ENCODE measurements at places on chromosomes 7 and 10.

- peak; percentile 78 for DNase-seq
These were observed 154.3 kb downstream of the ZNF365 start for GRCh38 chr10:62528441-62528840.

- no peak for DNase-seq
These were observed 179.9 kb upstream of the TMEM106B start for GRCh38 chr7:12031186-12031585.

DNA sequence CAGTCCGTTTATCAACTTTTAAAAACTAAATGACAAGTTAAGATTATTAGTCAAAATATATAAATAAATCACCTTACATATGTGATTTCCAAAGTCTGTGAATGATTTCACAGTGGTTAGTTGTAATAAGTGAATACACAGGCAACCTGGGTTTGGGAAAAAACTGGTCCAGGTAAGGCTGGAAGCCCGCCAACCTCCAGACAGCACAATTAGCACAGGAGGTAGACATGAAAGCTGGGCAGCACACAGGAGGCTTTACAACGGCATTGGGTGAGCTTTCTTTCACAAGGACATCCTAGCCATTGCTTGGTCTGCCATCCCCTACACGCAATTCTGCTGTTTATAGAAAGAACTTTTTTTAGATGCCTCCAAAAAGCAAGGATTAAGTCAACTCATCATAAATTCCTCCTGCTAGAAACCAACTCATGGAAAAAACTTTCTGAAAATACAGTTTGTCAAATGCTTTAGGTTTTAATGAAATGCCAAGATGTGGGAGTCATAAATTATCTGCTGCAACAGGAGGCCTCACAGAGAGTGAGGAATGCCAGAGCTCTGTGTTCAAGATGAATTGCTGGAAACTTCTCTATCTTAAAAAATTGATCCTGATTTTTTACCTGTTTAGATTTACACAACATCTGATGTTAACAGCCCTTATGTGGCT is 346.8 kb upstream of the NFE2L3 start:
- no peak for DNase-seq

DNA sequence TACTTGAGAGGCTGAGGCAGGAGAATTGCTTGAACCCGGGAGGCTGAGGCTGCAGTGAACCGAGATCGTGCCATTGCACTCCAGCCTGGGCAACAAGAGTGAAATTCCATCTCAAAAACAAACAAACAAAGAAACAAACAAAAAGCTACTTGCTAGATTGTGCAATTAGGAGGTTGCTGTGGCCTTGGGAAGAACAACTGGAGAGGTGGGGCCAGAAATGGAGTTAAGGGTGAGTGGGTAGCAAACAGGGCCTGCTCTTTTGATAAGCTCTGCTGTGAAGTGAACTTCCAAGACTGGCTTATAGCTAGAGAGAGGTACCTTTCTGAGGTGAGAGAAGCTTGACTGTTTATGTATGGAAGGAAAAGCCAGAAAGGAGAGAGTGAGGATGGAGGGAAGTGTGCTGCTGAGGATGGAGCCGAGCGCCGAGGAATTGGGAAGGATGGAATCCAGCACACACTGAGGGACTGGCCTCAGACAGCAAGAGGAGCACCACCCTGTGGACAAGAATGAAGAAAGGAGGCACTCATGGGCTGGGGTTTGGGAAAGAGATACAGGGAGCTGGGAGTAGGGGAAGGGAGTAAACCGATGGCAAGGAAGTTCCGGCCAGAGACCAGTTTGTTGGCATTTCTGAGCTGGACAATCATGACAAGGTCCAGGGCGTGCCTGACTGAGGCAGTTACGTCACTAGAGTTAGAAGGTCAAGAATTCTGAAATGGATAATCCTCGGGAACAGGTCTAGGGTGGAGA is 7.0 kb upstream of the RPEL1 start:
- DNase-seq: no peak

DNA sequence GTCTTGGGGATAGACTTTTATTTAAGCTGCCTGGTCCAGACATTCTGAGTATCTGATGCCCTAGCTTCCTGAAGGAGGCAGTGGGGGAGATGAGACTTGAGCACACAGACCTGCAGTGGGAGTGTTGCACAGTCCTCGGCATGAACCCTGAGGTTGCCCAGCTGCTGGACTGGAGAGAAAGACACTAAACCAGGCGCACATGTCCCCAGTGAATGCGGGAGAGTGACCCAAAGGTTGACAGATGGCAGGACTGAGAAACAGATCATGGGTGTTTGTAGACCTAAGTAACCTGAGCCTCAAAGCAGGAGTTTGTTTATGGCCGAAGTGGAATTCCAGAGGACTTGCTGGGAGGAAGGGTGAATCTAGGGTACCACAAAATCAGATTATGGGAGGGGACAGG is 15.7 kb upstream of the MSRB2 start:
- no peak for DNase-seq

DNA sequence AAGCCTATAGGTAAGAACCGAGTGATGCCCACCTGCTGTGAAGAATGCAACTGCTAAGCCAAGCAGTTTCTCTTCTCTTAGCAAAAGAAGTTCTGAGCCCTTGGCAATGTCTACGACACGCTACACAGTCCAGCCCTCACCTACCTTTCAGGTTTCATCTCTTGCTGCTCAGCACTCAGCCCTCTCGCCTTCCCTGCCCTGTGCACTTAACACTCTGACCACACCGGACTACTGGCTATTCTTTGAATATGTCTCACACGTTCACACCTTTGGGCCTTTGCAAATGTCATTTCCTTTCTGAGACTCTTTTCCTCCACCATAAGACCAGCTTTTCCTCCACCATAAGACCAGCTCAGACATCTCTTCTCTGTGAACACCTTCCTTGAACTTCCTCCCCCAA is 67.0 kb upstream of the ITGB1 start:
- DNase-seq: no peak

DNA sequence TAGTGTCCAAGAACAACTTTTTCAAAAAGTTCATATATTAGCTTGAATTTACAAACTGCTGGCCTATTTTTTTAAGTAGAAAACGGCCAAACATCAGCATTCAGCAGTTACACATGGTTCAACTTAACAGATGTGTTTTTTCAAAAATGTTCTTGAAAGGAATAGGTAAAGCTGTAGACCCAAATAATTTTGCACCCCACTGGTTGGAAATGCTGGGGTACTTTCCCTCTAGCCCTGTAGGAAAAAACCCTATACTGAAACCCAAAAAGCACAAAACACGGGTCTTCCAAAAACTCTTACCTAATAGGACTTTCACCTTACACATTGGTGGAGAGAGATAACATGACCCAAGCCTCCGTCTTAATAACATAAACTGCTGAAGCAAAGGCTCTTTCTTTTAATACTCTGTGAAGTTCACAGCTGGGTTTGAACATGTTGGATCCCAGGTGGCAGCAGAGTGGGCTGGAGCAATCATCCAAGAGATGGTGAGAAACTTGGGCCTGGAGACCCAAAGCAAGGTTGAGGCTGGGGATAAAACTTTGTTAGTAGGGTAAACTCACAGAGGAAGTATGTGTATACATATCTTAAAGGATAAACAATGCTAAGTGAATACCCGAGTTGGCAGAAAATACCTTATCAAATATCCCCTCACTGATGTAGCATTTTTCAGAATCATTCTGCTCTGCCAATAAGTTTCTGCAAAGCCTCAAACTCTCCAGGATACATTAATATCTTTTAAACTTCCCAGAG is 629 bp upstream of the DNAJC9 start:
- peak; percentile 42 for DNase-seq

- no peak for DNase-seq
These were observed 448.0 kb upstream of the ANKRD30A start for GRCh38 chr10:36677431-36677768.

DNA sequence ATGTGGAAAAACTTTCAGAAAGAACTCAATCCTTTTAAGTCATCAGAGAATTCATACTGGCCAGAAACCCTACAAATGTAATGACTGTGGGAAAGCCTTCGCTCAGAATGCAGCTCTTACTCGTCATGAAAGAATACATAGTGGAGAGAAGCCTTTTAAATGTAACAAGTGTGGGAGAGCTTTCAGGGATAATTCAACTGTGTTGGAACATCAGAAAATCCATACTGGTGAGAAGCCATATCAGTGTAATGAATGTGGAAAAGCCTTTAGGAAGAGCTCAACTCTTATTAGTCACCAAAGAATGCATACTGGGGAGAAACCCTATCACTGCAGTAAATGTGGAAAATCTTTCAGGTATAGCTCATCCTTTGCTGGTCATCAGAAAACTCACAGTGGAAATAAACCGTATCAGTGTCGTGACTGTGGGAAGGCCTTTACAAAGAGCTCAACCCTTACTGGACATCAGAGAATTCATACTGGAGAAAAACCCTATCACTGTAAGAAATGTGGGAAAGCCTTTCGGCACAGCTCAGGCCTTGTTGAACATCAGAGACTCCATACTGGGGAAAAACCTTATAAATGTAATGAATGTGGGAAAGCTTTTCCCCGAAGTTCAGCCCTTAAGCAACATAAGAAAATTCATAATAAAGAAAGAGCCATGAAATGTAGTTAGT is 10.6 kb downstream of the ZNF485 start:
- DNase-seq: no peak

- peak; percentile 47 for DNase-seq
These were observed 29.1 kb downstream of the UBE2H start for GRCh38 chr7:129923709-129924108.

DNA sequence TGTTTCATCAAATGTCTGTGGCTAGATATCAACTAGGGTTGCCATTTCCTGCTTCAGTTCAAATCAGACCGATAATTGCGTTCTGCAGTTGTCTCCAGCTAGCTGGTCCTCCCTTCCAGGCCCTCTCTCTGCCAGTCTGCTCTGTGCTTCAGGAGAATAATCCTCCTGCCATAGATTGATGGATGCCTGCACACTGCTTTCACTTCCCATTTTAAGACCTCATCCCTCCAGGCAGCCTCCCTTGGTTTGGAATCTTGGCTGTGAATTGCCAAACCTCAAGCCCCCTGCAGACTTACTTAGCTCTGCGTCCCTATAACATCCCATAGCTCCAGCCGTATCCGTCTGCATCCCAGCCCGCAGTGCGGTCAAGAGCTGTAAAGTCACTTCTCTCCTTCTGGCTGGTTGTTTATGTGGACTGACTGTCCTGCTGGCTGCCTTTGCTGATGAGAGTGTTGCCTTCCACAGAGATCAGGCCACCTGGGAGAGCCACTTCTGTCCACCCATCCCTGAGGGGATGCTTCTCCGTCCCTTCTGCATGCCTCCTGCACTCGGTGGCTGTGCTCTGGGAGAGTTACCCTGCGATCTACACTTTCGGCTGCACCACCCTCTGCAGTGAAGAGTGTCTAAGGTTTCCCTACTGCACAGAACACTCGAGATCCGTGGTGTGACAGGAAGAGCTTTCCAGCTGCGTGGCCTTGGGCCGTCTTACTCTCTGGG is 22.4 kb upstream of the KLF6 start:
- no peak for DNase-seq

GRCh38 chr10:109880886-109881768 is 42.2 kb downstream of the XPNPEP1 start:
- DNase-seq: peak; percentile 32

GRCh38 chr7:106367664-106368063 is 82.9 kb upstream of the NAMPT start:
- DNase-seq: no peak

DNA sequence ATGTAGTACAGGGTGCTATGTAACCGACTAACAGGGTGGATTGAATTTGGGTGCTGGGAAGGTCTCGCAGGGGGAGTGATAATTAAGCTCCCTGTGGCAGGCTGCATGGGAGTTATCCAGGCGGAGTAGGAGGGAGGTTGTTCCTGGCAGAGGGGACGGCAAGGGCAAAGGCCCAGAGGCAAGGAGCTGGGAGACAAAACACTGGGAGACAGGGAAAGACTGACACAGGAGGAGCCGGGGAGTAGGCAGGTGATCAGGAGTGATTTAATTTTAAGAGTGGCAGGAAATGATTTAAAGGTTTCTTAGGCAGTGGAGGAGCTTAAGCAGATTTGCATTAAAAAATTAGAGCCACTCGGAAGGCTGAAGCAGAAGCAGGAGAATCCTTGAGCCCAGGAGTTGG is 40.7 kb upstream of the LEP start:
- no peak for DNase-seq

- DNase-seq: no peak
These were observed 50.6 kb upstream of the SH2B2 start for GRCh38 chr7:102236102-102236501.

DNA sequence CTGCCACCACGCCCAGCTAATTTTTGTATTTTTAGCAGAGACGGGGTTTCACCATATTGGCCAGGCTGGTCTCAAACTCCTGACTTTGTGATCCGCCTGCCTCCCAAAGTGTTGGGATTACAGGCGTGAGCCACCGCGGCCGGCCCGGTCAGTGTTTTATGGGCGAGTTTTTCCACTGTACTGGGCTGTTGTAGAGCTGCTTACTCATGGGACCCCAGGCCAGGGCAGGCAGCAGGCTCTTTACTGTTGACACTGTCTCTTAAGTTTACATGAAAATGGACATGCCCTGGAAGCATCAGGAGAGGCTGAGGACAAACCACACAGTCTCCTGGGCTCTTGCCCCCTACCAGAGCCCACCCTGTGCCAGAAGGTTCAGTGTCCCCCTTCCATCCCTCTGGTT is 11.2 kb downstream of the NACAD start:
- no peak for DNase-seq

DNA sequence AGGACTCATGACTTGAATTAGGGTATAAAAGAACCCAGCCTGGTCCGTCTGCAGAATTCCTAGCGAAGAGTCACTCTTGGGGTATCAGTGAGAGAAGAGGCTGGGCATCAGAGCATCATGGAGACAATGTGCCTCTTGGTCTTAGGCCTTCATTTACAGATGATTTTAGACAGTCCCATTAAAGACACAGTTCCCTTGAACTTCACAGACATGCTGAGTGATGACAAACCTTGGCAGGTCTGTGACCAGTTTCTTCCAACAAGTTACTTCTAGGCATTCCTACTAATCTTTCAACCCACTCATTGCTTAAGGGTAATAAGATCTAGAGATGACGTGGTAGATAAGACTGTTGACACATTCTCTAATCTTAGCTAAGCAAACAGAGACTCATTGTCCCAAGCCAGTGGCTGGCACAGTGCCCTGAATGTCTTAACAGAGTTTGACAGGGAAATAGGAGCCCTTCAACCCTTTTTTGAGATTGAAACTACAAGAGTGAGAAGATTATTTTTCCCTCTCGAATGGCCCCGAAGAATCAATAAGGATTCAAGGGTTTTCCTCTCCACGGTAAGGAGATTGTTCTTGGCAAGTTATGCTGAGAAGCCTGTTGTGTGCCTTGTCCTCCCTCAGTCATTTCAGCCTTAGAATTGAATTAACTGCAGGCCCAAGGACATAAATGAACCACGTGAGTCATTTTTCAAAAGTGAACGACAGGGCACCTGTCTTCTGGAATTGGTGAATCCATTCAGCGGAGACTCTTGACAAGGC is 281.1 kb downstream of the CCDC3 start:
- no peak for DNase-seq

GRCh38 chr10:93390306-93391090 is 91.6 kb downstream of the MYOF start:
- no peak for DNase-seq

GRCh38 chr10:108721874-108722273 is 1201.4 kb downstream of the XPNPEP1 start:
- DNase-seq: no peak

DNA sequence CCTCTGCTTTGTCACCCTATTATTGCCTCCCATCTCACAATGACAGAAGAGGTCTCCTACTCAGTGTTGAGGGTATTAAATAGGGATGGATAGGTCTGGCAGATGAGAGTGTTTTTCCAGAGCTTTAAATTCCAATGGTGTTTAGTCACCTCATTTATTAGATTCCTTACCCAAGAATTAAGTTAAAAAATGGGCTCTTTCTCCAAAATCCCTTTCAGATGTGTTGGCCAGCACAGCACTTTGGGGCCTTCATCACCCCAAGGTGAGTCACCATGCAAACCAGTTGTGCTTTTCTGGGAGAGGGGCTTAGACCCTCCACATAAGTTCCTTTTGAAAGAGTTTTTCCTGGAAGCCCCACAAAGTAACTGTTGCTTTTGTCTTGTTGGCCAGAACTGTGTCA is 78.4 kb downstream of the CYP26A1 start:
- DNase-seq: no peak

Measured in GM13977 (cell line).